ENCODE measurements at places on chromosomes 7 and 10.

GRCh38 chr10:32393911-32394310, 47.0 kb upstream of the EPC1 start:
- no peak for DNase-seq

DNA sequence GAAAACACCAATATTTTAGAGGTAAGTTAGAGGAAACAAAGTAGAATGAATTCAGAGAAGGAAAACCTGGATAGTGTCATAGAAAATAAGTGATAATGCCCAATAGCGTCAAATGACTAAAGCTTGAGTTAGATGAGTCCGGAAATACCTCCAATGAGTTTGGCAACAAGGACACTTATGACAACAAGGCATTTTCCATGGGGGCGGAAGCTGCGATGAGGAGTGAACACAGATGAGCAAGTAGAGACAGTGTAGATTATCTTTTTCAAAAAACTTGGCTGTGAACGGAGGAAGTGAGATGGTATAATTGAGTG, 383 bp upstream of the R3HCC1L start:
- no peak for DNase-seq

DNA sequence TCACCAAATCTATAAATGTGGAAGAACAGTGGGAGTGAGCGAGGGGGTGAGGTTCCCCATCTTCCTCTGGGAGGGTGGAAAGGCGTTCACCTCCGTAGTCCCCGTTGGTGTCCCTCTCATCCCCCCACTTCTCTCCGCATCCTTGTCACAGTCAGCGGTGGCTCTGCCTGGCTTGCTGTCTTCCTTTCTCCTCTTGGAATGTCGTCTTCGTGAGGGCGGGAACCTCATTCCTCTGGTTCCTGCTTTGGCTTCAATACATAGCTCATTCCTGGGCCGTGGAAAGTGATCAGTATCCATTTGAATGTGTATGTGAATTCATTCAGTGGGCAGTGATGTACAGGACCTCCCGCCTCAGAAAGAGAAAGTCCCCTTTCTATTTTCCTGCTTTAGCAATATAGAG, 289.4 kb downstream of the CAMK1D start:
- no peak for DNase-seq

DNA sequence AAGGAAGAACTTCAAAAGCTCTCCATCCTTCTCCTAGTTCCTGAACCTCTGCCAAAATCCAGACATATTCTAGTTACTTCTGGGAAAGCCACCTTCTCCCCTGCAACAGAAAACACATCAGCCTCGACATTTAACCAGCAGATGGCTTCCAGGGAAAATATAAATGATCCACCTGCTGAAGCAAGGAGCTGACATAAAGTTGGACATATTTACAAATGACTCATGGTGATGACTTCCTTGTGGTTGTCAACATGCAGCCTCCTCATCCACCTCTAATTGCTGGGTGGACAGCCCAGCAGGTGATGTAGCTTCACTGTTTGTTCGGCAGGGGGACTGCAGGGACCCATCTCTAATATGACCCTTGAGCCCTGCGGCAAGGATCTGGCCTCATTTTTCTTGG, 266.0 kb downstream of the C7orf25 start:
- DNase-seq, result no peak

- DNase-seq, result no peak
Observed at GRCh38 chr7:127961786-127962453, 69.3 kb downstream of the LRRC4 start.

GRCh38 chr7:26705567-26705966, 158.8 kb downstream of the SKAP2 start:
- no peak for DNase-seq

GRCh38 chr7:12754179-12754578, 66.7 kb downstream of the ARL4A start:
- DNase-seq, result no peak

GRCh38 chr7:3154317-3154716, 110.7 kb upstream of the CARD11 start:
- no peak for DNase-seq

- DNase-seq, result no peak
Observed at GRCh38 chr7:101555921-101556275, 73.2 kb downstream of the MYL10 start.

GRCh38 chr10:122878799-122879338, 512 bp downstream of the FAM24B start:
- DNase-seq, result no peak

DNA sequence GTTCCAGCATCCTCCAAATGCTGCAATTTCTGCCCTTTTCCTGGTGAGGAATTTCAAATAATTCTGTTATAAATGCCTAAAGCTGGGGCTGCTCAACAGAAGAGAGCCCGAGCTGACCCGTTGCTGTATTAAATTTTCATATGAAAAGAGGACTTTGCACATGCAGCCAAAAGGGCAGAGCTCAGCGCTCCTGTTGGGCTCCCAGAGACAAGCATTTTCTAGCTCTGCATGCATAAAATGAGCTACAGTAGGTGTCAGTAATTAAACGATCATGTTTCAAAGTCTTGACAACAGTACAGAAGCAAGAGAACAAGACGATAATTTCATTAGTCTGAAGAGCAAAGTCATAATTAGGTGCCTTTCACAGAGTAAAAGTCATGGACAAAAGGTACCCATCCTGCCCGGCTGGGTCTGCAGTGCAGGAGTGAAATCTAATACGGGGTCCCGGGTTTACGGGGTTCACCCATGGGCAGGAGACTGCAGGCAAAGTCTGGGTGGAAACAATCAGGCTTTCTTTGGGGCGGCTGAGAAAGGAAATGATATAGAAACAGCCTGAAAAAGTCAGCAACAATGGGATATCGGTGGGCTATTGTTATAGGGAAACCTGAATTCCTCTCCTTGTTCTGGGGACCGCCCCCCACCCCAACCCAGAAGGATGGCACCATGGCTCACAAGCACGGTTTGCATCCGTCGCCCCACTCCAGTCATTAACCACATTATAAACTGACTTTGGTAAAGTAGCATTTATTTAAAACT, 66.0 kb downstream of the EBF3 start:
- DNase-seq, result no peak

DNA sequence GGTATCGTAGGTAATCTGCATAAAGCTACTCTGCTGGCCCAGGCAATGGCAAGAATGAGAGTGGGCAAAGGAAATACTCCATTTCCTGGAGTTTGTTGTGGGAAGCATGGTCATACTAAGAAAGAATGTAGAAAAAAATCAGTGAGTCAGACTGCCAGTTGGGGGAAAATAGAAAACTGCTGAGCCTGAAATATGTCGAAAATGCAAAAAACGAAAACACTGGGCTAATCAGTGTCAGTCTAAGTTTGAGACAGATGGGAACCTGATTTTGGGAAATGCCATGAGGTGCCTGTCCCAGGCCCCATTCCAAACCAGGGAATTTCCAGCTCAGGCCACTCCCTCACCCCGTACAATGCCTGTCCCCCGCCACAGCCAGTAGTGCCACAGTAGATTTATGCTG, 150.0 kb downstream of the ZNF33B start:
- DNase-seq, result no peak

- DNase-seq, result no peak
Observed at GRCh38 chr10:83248106-83248631, 891.1 kb upstream of the GHITM start.

DNA sequence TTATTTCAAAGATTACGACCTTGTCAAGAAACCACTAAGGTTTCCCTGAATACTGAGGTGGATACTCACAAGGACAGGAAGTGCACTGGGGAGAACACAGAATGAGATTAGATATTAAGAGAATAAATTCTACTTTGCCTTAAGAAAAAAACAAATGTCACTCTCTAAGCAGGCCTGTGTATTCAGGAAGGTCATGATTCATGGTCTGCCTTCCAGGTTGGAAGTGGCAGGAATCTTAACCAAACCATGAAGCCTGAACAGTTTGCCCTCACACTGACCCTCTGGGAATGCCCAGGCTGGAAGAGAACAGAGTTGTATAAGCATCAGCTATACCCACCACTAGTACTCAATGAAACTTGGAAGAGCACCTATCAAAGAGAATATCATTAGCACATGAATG, 227.6 kb downstream of the DGKI start:
- no peak for DNase-seq

- no peak for DNase-seq
Observed at GRCh38 chr10:34759161-34759836, 55.8 kb downstream of the PARD3 start.

DNA sequence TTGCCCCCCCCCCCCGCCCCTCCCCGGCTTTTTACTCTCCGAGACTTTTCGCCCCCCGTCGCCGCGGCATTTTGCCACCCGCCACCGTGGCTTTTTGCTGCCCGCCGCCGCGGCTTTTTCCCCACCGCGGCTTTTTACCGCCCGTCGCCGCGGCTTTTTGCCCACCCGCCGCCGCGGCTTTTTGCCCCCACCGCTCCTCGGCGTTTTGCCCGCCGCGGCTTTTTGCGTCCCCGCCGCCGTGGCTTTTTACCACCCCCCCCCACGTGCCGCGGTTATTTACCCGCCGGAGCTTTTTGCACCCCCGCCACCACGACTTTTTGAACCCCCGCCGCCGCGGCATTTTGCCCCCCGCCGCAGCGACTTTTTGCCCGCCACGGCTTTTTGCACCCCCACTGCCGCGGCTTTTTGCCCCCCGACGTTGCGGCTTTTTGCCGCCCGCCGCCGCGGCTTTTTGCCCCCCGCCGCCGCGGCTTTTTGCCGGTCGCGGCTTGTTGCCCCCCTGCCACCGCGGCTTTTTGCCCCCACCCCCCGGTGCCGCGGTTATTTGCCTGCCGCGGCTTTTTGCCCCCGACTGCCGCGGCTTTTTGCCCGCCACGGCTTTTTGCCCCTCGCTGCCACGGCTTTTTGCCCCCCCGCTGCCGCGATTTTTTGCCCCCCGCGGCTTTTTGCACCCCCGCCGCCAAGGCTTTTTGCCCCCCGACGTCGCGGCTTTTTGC, 461.1 kb downstream of the ZNF33B start:
- DNase-seq, result no peak

GRCh38 chr7:106604303-106604924, 56.5 kb downstream of the CCDC71L start:
- DNase-seq, result peak; percentile 19

DNA sequence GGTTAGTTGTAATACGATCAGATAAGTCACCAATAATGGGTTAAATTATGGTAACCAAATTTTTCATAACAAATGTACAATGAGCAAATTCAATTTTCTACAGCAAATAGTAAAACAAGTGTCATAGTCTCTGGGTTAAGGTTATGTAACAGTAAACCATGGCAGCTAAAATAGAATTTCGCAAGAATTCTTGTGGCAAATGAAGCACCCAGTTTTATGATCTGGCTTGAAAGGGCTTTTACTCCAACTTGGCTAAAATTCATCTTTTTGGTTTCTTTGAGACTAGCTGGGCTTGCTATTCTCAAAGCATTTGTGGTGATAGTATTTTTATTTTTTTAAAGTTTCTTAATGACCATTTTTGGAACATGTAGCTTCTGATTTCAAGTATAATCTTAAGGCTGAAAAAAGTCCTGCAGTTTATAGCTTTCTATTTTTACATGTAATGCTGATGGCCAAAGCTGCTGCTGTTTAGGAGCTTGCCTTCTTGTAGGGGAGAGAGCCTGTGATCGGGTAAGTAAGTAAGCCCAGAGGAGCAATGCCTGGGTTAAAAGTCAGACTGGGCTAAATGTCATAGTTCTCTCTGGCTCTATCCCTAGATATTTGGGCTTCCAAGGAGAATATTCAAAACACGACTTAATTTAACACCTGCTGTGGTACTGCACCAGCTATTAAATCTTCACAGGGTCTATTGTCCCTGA, 55.5 kb upstream of the SYPL1 start:
- no peak for DNase-seq

- DNase-seq, result no peak
Observed at GRCh38 chr7:115980159-115980558, 50.4 kb downstream of the TFEC start.

- no peak for DNase-seq
Observed at GRCh38 chr10:120929166-120929565, 78.0 kb downstream of the WDR11 start.

DNA sequence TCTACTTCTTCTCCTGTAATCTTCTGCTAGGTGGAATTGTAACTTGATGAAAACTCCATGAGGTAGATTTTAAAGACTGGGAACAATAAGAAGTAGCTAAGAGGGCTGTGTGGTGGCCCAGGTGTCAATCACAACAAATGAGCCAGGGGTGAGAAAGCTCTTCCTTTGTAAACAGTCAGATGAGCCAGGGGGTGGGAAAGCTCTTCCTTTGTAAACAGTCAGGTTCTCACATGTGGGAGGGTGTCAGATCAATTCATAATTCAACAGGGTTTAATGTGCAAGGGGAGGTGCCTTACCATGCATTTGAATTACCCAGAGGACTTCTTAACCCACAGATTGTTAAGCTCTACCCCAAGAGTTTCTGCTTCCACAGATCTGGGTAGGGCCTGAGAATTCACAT, 312.4 kb upstream of the AUTS2 start:
- DNase-seq, result no peak

DNA sequence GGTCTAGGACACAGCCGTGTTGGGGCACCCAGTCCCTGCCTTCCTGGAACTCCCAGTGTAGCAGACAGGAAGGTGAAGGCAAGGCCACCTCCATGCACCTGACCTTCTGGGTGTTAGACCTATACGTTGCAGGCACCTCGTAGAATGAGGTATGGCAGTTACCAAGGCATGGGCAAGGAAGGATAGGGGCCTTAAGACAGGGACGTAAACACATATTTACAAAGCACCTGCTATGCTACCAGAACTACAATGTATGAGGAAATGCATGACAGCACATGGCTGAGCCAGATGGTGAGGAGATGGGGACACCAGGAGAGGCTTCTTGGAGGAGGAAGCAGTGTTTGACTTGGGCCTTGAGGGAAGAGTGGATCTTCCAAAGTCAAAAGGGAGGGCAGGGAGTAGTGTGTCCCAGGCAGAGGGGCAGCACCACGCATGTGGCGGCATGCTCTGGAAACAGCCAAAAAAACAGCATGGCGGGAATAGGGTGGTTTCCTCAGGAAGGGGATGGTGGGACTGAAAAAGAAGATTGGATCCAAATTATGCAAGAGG, 231.2 kb downstream of the FANK1 start:
- DNase-seq, result no peak

DNA sequence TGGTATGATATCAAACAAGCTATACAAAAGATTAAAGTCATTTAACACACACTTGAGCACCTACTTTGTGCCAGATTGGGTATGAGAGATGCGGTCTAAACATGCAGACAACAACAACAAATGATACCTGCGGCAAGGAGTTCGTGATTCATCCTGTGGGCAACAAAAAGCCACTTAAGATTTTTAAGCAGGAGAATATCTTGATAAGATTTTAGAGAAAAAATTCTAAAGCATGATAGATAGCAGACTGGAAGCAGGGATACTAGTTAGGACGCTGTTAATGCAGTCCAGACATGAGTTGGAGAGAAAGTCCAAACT, 1.6 kb upstream of the KBTBD2 start:
- DNase-seq, result no peak

- DNase-seq, result no peak
Observed at GRCh38 chr10:26612151-26612915, 85.2 kb upstream of the PDSS1 start.

- no peak for DNase-seq
Observed at GRCh38 chr10:70586348-70586930, 16.1 kb downstream of the PRF1 start.

DNA sequence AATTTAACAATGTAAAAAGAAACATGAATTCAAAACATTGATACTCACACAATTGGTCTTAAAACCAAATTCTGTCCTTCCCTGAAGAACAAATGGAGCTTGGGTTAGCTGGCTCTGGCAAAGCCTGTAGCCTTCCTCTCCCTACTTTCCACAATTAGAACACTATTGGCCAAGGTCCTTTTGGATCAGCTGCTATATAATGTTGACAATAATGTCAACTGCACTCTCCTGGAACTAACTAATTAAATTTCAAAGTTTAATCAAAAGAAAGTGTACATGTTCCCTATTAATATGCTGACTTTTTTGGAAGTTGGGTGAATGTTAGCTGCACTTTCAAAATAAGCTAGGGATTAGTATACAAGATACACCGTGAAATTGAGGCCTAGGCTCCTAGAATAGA, 440.1 kb upstream of the NFE2L3 start:
- no peak for DNase-seq
